ENCODE measurements at places on chromosomes 6 and 20.

DNA sequence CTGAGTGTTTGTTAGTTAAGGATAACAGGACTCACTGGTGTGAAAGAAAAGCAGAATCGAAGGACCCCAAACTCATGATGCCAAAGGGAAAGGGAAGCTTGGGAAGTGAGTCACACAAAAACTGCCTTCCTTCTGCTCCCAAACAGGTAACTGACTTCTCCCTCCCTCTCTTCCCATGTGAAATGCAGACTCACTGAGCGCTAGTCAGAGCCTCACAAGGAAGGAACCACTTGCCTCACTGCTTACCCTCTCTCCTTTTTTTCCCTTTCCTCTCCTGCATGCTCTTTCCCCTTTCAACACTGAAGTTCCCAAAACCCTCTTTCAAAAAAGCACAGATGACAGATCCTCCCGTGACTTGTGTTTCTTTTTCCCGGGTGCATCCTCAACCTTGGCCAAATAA lies 56.4 kb downstream of the LYRM4 start:
- DNase-seq: no peak

DNA sequence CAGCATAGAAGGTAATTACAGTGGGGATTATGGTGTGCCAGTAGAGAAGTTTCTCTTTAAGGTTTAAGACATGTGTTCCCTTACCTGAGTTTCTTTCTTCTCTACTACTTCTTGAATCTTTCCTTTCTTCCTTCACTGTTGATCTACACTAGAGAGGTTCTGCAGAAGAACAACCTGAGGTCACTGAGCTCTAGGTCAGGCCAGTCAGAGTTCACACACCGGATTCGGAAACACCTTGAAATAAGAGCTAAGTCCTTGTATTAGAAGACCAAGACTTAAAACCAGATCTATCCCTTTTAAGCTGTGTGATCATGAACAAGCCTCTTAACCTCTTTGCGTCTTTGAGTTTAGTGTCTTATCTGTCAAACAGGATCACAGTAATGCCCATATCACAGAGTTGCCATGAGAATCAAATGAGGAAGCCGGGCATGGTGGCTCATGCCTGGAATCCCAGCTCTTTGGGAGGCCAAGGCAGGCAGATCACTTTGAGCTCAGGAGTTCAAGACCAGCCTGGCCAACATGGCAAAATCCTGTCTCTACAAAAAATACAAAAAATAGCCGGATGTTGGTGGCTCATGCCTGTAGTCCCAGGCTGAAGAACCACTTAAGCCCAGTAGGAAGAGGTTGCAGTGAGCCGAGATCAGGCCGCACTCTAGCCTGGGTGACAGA lies 22.0 kb upstream of the TGM3 start:
- DNase-seq: no peak

GRCh38 chr20:13487202-13487601 lies 151.5 kb downstream of the TASP1 start:
- no peak for DNase-seq

DNA sequence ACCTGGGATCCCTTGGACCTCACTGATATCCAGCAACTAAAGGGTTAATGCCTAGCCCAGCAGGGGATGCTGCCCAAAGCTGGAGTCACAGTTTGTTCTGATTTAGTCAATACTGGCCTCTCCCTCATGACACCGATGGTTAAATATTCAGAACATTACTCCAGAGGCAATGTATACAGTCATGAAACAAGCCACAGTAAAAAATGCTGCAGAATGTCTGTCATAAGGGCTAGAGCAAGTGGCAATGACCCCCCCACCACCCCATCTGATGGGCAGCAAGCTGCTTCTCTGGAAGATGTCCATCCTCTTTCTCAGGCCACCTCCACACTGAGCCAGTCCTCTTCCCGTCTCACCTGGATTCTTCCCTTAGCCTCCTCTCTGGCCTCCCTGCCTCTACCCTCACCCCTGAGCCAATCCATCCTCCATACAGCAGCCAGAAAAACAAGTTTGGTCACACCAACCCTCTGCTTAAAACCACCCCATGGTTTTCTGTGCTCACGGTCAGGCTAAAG lies 99.0 kb upstream of the KCNG1 start:
- no peak for DNase-seq

- no peak for DNase-seq
Measured at GRCh38 chr6:113818578-113818977, 38.6 kb upstream of the MARCKS start.

- DNase-seq: no peak
Measured at GRCh38 chr6:63887002-63887751, 251.6 kb downstream of the PHF3 start.

DNA sequence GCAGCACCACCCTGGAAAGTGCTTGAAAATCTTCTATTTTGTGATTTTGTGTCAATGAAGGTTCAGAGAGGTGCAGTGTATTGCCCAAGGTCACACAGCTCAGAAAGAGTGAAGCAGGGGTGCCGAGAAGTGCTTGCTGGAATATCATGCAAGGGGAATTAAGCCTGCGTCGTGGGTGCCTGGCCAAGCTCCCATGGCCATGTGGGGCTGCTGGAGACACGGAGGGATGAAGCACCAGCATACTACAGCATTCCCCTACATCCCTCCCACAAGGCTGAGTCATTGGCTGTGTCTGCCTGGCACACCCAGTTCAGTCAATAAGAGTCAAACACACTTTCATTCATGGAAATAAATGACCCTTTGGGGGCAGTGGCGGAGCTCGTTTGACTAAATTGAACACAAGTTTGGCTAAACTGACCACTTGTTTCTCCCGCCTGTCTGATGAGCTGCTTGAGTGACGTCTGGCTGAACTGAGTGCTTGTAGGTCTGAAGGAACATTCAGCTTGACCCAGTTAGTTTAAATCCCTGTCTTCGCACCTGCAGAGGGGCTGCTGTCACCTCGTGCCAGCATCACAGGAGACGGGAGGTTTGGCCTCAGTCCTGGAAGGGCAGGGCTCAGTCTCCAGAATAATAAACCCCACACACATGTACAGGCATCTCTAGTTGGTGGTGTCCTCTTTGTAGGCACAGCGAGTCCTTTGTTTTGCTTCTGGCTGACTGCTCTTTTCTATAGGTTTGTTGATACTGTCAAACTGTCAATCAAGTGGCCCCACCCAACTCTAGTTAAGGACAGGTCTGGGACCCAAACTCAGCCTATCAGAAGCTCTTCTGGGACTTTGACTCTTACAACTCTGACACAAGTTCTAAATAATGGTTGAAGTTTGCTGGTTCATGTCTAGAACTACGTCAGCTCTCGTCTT lies 8.4 kb upstream of the TGM2 start:
- DNase-seq: no peak

GRCh38 chr6:22222469-22222868 lies 74.4 kb downstream of the PRL start:
- no peak for DNase-seq

DNA sequence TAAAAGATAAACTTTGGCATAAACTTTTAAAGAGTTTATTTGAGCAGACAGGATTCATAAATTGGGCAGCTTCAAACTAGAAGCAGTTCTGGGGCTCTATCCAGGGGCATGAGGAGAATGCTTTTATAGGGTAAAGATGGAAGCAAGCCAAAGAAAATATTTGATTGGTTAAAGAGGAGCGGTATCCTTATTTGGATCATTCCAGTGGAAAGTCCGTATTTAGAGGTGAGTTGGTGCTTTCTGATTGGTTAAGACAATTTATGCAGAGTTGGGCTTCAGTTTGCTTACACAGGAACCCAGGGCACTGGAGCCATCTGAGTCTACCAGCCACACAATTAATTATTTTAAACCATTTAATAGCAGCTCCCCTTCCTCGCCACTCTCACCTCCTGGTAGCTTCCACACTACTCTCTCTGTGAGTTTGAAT lies 37.9 kb upstream of the RNF217 start:
- no peak for DNase-seq

DNA sequence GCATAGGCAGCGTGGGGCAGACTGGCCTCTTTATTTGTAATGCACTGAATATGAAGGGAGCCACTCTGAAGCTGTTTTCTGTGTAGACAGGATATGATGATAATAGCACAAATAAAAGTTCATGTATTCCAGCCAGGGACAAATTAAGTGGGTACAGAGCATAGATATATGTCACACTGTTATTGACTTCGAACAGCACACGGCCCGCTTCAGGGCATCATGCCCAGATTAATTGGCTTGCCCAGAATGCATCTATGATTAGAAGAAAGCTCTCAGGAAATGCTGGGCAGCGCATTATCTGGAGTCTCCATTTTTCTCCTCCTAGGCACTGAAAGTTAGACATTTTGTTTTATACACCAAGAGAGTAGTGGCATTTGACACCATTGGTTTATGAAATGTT lies 26.3 kb upstream of the SASH1 start:
- DNase-seq: no peak

- DNase-seq: no peak
Measured at GRCh38 chr6:153618371-153619322, 420.4 kb upstream of the OPRM1 start.

DNA sequence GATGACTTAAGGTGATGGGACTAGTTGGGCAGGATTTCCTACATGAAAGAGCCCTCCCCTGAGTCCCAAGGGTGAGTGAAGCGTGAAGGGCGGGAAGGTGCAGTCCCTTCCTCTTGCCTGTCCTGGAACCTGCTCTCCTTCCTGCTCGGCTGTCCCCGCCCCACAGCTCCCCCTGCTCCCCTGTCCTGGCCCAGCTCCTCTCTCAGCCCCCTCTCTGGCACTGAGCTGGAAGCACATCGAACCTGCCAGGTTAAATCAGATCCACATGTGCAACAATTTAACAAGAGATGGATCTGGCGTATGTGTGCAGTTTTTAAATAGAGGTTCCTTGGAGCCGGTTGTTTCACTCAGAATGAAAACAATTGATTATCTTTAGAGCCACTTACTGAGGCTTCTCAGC lies 95.0 kb downstream of the LRFN2 start:
- no peak for DNase-seq

- DNase-seq: no peak
Measured at GRCh38 chr6:116351101-116351500, 19.6 kb upstream of the DSE start.

GRCh38 chr20:53774461-53775203 lies 181.0 kb upstream of the ZNF217 start:
- no peak for DNase-seq

DNA sequence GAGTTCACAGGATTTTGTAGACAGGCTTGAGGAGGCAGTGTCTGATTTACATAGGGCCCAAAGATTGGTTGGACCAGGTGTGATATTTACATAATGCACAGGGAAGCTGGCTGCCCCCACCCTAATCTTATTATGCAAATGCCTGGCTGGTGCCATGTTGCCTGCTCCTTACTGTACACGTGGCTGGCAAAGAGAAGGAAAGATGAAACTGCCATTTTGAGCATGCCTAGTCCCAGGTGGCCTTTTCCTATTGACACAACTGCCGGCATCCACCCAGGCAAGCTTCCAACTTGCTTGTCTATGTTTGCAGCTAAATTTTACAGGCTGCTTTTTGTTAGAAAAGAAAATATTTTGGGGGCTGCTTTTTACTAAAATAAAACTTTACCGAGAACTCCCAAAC lies 174.6 kb downstream of the LMBRD1 start:
- DNase-seq: peak; percentile 8

DNA sequence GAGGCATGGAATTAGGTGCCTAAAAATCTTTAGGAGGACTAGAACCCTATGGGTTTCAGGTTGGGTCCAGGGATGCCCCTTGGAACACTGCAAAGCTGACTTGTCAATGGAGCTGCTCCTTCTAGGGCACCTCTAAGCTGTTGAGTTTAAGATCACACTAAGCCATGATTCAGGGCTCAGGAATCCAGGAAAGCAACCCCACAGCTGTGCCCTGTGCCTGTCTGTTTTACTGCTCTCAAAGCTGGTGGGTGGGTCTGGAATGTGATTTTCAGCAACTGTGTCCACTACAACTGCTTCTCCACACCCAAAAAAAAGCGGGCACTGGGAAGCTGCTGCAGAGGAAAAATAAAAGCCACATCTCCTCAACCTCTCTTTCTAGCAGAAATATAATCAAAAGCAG lies 310.4 kb upstream of the MOCS1 start:
- no peak for DNase-seq

DNA sequence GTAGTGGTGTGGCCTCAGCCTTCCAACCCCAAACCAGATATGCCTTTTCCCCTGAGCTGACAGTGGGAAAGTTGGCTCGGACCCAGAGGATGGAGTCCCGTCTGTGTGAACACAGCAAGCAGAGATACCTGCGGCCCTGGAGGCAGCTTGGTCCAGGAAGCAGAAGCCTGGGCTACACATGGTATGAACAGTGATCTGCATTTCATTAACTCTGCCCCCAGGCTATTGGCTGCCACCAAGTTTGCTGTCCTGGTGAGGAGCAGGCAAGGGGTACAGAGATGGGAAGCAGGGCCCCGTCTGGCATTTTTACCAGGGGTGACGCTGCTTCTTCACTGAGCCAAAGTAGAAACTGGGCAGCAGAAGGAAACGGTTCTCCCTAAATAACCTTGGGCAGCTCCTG lies 90.0 kb downstream of the EDN3 start:
- DNase-seq: no peak

- DNase-seq: no peak
Measured at GRCh38 chr6:135994857-135995544, 143.5 kb downstream of the PDE7B start.

DNA sequence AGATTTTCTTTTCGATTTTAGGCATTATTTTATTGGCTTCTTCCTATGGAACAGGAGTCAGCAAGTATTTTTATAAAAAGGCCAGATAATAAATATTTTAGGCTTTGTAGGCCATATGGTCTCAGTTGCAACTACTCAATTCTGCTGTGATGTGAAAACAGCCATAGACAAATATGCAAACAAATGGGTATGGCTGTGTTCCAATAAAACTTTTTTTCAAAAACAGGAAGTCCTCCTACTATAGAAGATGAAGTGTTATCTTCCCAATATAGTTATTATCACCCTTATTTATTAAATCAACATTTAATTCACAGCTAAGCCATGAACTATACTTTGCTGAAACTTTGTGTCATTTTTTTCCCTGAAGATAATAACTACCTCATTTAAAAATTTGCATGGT lies 57.2 kb downstream of the CHD6 start:
- no peak for DNase-seq

- DNase-seq: no peak
Measured at GRCh38 chr6:101633081-101633480, 239.6 kb downstream of the GRIK2 start.

DNA sequence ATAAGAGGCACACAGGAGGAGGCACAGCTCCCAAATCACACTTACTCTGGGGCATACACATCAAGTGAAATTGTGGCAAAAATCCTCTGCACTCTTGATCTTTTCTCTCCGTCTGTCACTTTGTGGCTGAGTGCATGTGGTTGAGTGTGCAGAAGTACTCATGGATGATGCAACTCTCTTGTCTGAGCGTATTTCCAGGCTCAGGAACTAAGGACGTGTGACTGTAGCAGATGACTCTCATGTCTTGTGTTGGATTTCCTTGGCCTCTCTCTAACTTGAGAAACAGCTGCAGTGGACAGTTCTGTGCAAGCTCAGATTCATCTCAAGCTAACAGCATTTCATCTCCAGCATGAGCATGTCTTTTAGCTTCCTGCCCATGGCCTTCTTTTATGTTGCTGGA lies 245.4 kb upstream of the FLRT3 start:
- DNase-seq: no peak

GRCh38 chr6:38354905-38355304 lies 284.8 kb downstream of the BTBD9 start:
- DNase-seq: no peak

GRCh38 chr20:51871943-51872342 lies 69.6 kb upstream of the SALL4 start:
- no peak for DNase-seq
